ENCODE measurements at places on chromosomes 12 and 14.

DNA sequence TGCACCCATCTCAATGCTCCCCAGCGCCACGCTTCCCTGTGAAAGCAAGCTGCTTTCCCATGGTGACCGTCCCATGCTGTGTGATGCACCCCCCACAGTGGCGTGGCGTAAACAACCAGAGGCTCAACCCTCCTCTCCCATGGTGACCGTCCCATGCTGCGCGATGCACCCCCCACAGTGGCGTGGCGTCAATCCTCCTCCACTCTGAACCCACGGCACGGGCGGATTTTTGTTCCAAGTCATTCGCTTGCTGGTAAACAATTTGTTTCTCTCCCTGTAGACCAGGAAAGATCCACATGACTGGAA is 8.9 kb downstream of the STX2 start:
- no peak for DNase-seq

GRCh38 chr12:130555628-130556485 is 160.2 kb downstream of the RIMBP2 start:
- DNase-seq, result no peak

DNA sequence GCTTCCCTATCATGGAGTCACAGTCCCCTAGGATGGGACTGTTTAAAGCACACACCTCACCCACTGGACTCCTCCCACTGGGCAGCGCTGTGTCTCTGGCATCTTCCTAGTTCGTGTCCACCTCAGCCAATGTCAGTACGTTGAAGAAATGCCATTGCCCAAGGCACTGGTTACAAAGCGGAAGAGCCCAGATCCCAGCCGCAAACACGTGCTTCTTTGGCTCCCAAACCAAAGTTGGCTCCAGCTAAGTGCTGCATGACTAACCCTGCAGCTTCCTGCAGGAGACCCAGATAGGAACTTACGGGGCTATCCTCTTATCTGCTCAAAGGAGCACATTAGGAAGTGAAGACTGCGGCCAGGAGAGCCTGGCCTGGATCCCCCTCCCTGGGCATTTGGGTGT is 9.3 kb downstream of the SYNE3 start:
- DNase-seq, result no peak

GRCh38 chr12:53965281-53966084 is 7.4 kb upstream of the HOXC11 start:
- no peak for DNase-seq

DNA sequence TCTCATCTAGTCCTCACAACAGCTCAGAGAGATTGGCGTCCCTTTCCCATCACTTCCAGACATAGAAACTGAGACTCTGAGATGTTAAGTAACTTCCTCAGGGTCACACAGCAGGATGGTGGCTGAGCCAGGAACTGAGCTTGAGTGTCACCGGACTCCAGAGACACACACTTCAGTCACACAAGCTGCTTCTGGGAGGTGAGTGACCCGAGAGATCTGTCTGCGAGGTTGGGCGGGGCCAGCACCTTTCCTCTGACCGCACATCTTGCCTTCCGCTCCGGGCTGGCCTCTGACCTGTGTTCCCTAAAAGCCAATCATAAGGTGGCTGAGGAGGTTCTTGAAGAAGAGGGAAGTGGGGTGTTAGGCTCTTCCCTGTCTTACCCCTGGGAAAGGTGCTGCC is 72.2 kb downstream of the ADCK1 start:
- no peak for DNase-seq

DNA sequence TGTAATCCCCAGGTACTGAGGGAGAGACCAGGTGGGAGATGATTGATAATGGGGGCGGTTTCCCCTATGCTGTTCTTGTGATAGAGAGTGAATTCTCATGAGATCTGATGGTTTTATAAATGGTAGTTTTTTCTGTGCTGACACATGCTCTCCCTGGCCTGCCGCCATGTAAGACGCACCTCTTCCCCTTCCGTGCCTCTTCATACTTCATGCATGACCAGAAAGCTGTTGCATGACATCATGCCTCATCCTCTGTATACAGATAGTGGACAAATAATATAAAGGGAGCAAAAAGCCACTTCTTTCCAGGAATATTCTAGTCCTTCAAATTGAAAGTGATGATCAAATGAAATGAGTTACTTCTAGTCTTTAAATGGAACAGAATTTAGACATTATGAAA is 47.3 kb upstream of the LRIG3 start:
- DNase-seq, result no peak

DNA sequence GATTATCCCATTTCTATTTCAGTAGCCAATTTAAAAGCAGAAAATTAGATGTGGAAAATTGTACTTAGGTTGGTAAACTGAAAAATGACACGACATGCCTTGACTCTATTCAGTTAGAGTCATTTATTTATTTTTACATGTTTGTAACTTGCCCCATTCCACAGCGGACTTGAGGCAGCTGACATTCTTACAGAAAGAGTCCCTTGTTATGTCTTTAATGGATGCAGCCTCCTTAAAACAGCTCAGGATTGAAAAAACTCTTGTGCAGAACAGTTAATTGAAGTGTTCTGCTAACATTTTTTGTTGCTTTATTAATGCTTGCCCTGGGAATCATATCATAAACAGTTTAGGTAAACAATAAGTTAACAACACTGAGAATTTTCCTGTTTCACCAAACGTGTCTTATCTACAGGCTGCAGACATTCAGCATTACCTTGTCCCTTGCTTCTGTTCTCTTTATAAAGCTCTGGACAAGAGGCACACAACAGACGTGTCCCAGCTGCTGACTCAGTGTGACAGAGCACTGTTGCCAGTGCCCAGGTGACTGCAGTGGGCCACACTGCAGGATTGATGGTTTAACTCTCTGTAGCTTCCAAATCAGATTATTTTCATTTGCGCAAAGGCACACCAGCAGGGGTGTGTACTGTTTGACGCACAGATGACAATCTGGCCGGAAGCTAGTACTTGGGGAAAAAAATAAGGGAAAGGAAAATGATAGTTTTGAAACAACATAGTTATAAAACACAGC is 101.6 kb downstream of the PELI2 start:
- DNase-seq, result no peak

- no peak for DNase-seq
Observed at GRCh38 chr12:100371146-100371545, 14.3 kb downstream of the SLC17A8 start.

DNA sequence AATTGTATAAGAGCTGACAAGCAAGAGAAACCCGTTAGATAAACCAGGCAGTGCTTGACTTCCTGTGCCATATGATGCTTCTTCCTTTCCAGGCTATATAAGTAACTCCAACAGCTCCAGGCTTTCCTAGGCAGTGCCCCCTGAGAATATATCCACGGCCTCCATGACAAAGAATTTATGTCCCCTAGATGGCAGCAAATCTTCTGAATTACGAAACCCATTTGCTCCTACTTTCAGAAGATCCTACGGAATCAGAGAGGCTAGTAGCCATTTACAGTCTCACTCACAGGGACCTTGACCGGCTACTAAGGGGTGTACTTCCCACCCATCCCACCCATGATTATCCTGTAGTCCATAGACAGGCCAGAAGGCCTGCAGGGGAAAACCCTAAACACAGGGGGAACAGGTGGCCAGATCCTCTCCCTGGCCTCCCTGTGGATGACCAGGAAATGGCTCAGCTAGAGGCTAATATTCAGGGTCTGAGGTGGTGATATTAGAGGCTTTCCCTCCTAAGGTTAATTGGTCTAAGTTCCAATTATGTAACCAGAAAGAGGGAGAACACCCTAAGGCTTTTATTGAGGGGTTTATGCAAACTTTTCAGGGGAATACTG is 77.2 kb upstream of the DCD start:
- no peak for DNase-seq

DNA sequence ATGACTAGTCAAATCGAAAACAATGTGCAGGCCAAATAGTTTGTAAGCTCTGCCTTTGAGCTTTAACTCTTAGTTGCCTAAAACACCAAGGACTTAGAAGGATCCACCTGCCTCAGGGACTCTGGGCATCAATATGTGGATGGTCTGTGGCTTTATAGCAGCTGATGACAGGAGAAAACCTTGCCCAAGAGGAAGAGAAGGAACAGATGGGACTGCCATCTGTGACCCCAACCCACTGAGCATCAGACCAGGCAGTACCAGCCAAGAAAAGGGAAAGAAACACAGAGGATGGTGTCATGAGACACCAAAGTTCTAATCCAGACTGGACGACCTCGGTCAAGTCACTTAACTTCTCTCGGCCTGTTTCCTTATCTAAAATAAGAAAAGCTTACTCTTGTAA is 12.7 kb downstream of the TGFB3 start:
- DNase-seq, result no peak

- DNase-seq, result no peak
Observed at GRCh38 chr12:26748741-26749431, 84.1 kb downstream of the ITPR2 start.

DNA sequence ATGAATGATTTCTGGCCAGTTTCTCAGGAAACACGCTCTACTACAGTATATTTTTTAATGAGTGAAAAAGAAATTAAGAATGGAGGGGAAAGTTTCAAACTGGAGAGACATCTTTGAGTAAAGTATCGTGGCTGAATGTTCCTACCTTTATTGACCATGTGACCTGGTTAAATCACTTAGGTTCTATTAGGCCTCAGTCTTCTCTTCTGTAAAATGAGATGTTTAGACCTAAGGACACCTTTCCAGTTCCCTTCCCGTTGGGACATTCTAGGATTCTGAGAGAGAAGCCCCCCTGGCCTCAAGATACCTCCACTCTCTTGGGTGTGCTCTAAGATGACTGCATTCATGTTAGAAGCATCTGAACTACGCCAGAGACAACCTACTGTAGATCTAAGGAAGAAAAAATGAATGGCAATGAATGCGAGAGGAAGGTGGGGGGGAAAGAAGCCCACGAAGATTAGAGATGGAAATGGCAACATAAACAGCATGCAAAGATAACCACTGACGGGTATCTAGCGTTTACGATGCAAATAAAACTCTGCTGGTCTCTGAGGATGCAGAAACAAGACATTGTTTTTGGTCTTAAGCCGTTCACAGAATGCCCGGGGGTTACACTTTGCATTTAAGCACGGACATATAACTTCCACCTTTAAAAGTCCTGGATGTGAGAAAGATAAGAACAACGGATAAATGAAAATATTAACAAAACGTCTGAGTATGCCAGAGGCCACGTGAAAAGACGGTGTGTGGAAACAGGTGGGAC is 599 bp upstream of the CPSF6 start:
- DNase-seq, result no peak

- no peak for DNase-seq
Observed at GRCh38 chr14:91041450-91041849, 19.0 kb downstream of the RPS6KA5 start.

- DNase-seq, result no peak
Observed at GRCh38 chr12:26823390-26823789, 9.6 kb downstream of the ITPR2 start.

GRCh38 chr12:24228371-24228770 is 278.9 kb upstream of the SOX5 start:
- DNase-seq, result no peak

- DNase-seq, result no peak
Observed at GRCh38 chr12:90396556-90396955, 558.4 kb downstream of the CCER1 start.

- DNase-seq, result no peak
Observed at GRCh38 chr12:124829008-124829707, 34.5 kb downstream of the SCARB1 start.

DNA sequence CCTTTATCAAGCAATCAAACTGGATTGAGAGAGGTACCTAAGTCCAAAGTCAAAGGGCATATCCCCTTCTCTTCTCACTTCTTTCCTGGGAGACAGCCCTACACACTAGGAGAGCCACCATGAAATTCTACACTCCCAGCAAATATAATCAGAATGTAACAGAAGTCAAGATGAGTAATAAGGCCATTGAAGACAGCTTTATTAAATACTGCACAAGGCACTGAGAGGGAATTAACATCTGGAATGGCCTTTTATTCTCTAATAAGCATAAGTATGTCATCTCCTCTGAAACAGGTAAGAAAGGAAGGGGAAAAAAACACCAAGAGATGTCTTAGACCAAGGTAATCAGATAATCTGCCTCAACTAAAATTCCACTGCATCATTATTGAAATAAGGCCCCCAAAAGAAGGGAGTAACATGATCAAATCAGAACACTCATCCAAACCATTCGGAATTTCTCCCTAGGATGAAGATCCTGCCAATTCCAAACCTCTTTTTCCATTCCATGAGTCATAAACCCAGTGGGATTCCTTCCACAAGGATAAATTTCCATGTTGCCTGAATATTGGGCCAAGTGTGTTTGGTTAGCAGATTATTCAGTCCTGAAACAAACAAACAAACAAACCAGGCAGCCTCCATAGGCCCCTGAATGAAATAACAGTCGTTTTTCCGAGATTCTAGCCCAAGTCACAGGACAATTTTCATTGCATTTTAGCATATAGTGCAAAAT is 19.9 kb downstream of the SLC35F4 start:
- no peak for DNase-seq

DNA sequence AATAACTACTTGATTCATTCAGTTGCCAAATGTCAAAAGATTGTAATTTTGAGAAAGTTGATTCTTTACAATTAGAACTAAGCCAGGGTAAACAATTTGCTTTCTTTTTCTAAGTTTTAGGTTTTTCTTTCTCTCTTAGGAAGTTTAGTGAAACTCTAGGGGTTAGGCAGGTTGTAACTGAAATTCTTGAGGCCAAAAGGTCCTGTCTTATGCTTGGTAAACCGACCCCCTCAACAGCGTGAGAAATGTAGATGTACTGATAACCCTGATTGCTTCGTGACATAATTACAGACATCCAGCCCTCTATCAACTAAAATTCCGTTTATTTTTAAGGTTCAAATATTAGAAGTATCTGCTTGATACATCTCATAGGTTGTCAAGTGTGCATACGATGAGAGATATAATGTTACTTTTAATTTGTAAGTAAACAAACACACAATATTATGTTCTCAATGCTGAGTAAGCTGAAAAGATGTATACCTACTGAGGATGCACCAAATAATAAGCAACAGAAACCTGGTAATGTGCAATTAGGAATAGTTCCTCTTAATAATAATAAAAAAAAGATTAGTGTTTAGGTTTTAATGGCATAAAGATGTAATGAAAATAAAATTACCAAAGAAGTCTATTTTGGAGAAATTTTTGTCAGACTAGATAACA is 7.2 kb downstream of the FUT8 start:
- no peak for DNase-seq
